ENCODE measurements at places on chromosomes 2 and 18. TPM values are rescaled to one million over a fixed set of nuclear protein-coding genes. Genes with fewer than 3 reads are reported as not detected.

GRCh38 chr2:134657650-134658250 is 61.0 kb downstream of the TMEM163 start:
- no peak for DNase-seq

DNA sequence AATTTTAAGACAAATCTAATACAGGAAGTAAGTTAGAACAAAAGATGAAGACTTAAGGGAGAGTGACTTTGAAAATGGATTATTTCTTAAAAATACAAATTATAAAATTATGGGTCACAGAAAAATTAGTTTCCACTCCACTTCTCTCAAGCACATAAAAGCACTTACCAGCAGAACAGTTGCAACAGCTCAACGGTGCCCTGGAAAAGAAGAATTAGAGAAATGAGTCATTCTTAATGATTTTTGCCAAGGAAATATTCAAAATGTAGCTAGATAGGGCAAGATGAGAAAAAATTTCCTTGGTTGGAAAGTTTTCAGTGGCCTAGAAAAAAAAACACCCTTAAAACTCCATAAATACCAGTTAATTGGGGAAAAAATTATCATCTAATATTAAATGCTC is 2185.6 kb upstream of the CELF4 start:
- DNase-seq, result no peak

GRCh38 chr2:9830685-9831410 is 12.4 kb upstream of the TAF1B start:
- peak; percentile 54 for DNase-seq

DNA sequence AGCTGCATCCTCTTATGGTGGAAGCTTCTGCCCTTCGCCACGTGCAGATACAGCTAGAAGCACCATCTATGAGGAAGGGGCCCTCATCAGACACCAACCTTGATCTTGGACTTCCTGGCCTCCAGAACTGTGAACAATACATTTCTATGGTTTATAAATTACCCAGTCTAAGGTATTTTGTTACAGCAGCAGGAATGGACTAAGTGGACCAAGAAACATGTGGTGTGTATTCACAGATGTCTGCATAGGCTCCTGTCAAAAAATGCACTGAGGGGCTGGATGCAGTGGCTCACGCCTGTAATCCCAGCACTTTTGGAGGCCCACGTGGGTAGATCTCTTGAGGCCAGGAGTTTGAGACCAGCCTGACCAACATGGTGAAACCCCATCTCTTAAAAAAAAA is 57.5 kb downstream of the STPG4 start:
- no peak for DNase-seq

DNA sequence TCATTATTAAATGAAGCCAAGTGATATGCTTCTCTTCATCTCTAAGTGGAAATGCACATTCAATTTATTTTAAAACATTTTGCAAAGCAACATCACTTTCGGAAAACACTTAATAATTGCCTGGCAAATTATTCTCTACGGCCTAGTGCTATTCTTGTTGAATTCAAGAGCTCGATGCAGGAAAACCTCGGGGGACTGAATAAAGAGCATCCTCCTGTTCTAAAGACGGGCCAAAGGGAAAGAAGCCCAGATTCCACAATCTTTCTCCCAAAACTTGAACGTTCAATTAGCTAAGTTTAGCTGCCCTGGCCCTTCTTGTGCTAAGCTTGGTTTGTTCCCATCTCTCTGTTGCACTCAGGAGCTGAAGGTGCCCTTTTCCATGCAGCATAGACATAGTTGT is 23.2 kb upstream of the SEH1L start:
- DNase-seq, result no peak

- peak; percentile 53 for DNase-seq
Measured at GRCh38 chr18:47883771-47884413, 46.6 kb downstream of the SMAD2 start.

DNA sequence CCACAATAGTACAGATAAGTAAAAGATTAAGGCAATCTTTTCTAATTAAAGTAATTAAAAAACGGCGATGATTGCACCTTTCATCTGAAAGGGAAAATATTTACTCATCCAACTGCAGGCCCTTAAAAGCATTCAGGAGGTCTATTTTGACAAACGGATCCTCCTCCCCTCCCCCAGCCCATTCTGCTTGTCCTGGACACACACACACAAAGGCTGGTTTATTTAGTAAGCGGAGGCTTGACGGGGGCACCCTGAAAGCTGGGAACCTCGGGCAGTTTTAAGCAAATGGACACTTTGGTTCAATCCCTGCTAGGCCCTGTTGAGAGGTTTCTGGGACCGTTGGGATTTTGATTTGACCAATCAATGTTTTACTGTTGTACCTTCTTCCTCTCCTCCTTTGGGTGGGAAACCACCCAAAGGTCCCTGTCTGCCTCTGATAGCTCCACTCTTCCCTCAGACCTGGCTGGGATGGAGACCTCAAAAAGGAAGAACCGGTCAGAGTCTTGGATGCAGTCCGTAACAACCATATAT is 135.8 kb upstream of the HAAO start:
- no peak for DNase-seq

DNA sequence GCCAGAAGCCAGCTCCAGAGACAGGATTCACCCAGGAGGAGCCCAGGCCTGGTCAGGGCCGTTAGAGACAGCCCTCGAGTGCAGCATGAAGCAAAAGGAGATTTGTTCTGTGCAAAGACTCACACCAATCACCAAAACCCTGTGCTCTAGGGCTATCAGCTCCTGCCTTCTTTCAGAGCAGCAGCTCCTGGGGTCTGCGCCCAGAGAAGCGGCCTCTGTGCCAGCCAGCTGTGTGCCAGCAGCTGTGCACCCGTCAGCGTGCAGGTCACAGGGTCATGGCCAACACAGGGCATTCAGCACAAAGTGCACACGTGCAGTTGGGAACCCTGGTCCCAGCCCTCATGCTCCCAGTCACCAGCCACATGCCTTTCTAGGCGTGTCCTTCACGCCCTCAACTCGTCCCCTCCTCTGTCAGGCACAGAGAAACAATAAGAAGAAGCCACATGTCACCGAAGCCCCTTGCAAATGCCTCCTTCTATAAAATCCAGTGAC is 49.3 kb downstream of the ZNF516 start:
- DNase-seq, result peak; percentile 16

DNA sequence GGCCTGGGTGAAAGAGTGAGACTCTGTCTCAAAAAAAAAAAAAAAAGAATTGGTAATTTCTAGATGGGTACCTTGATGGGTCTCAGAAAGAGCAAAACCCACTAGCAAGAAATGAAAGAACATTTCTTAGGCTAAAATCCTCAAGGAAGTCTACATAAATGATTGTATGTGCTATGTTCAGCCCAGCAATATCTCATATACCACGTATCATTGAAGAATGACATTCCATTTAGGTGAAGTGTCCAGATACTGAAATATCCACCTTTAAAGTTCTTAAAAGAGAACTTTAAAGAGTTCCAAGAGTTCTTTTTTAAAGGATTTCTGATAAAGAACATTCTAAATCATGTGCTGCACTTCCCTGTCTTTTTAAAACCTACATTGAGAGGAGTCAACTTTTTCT is 19.2 kb downstream of the NRP2 start:
- DNase-seq, result peak; percentile 58

GRCh38 chr2:96146153-96146880 is 1.1 kb upstream of the DUSP2 start:
- no peak for DNase-seq

The PPP1R1C gene
- 4.2 TPM for total RNA-seq

The DARS1 gene
- 201 TPM for total RNA-seq

The CTAGE1 gene
- 1.3 TPM for total RNA-seq

The NDC80 gene
- 83.3 TPM for total RNA-seq

The ERBB4 gene
- total RNA-seq, result not detected
